ENCODE measurements at places on chromosomes 1 and 21.

DNA sequence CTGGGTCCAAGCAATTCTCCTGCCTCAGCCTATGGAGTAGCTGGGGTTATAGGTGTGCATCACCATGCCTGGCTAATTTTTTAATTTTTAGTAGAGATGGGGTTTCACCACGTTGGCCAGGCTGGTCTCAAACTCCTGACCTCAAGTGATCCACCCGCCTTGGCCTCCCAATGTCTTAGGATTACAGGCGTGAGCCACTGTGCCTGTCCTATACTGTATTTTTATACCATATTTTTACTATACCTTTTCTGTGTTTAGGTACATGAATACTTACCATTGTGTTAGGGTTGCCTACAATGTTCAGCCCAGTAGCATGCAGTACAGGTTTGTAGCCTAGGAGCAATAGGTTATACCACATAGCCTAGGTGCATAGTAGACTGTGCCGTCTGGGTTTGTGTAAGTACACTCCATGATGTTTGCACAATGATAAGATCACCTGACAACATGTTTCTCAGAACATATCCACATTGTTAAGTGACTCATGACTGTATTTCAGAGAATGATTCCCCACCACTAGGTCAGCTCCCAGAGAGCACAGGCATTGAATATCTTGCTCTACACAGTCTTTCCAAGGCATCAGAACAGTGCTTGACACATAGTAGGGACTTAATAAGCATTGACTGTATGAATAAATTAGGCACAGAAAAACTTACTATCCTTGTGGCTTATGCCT, 6.0 kb upstream of the CITED4 start:
- no peak for DNase-seq

DNA sequence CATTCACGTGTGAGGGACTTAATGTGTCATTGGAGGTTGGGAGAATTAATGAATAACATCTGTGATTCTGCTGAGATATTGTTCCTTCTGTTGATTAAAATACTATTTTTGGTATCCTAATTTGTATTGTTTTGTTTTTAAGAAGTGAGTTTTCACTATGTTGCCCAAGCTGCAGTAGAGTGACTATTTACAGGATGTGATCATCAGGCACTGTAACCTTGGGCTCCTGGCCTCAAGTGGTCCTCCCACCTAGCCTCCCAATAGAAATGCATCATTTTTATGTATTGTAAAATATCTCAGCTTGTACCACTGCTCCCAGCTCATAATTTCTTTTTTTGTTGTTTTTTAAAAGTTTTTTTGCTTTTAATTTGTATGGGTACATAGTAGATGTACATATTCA, 14.3 kb downstream of the ALG6 start:
- DNase-seq: no peak

DNA sequence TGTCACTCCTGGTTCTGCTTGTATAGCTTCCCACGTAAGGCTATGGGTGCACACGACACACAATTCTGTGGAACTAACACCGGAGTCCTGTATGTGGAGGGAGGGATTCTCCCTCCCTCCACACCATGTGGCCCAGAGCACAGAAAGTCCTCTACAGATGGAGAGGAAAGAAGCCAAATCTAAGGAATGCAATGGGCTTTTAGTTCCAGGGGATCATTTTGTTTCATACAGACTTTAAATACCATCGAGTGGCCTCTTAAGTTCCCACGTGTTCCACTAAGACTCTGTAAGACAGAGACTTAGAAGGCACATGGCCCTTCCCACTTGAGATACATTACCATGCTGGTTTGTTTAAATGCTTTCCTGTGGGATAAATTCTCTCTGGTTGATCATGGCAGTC, 156.0 kb downstream of the TGFB2 start:
- no peak for DNase-seq

GRCh38 chr1:36134505-36135329, 9.7 kb upstream of the COL8A2 start:
- DNase-seq: peak; percentile 37

GRCh38 chr1:171919891-171920887, 78.9 kb downstream of the DNM3 start:
- DNase-seq: no peak

GRCh38 chr21:36985751-36986594, 19.5 kb upstream of the HLCS start:
- DNase-seq: no peak

DNA sequence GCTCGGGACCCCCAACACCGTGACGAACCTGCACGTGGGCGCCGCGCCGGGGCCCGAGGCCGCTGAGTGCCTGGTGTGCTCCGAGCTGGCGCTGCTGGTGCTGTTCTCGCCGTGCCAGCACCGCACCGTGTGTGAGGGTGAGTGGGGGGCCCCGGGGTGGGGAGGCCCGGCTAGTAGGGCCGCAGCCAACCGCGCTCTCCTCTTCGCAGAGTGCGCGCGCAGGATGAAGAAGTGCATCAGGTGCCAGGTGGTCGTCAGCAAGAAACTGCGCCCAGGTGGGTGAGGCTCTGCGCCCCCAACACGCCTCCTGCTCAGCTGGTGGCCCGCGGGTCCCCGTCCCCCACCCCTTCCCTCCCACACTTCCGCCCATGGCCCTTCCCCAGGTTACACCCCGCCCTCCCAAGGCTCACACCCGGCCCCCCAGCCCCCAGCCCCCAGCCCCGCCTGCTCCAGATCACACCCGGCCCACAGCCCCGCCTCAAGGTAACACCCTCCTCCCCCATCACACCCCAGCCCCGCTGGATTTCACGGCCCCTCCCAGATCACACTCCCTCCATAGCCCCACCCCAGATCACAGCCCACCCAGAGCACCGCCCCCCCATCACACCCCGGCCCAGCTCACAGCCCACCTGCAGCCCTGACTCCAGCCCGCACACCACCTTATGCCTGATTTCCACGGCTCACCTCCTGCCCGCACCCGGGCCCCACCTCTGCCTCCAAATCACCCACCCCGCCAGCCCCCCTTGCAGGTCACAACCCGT, 2.4 kb upstream of the MMP23B start:
- DNase-seq: no peak

DNA sequence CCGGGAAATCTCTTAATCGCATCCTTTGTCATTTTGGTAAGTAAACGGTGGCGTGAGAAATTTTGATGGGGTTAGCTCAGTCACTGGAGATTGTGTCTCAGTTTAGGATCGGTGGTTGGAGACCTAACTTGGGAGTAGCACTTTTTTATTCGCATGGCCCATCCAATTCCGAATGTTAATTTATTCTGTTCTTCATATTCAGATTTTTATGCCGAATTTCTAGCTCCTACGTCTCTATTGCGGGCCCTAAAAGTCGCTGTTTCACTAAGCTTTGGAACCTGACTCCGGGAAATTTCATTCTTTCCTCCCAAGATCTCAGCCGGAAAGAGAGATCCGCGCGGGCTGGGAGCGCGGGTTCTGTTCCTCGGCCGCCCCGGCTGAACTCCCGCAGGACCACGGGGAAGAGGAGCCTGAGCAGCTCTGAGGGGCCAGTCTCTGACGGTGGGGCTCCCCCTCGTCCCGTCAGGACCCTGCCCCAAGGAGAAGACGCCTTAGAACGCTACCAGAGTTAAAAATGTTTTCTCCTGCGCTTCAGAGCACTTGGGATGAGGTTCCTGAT, 279.7 kb downstream of the FAM72C start:
- DNase-seq: no peak

GRCh38 chr1:205500240-205501233, 3.9 kb upstream of the CDK18 start:
- no peak for DNase-seq

DNA sequence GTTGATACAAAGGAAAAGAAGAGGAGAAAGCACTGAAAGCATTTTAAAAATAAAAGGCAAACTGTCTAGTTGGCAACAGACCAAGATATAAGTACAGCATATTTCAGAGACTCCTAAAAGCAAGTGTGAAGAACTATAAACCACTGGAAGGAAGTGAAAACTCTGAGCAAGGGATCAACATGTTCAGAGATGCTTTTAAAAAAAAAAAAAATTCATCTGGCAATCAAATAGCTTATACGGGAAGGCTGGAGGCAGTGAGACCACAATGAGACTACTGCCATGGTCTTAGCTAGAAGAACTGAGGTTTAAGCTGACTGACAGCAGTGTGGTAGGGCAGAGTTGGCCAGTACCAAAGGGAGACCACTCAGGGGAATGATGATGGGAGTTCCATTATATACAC, 124.3 kb downstream of the VAV3 start:
- no peak for DNase-seq

- no peak for DNase-seq
Measured at GRCh38 chr1:46011121-46011695, 121.2 kb downstream of the PIK3R3 start.
